B cell (primary cell): ENCODE measurements at places on chromosomes 1 and 21.
A peak's percentile ranks its signal among the peaks of the same experiment; 100 is the strongest.

- DNase-seq: no peak
Measured at GRCh38 chr1:209107535-209107934, 476.0 kb upstream of the CAMK1G start.

DNA sequence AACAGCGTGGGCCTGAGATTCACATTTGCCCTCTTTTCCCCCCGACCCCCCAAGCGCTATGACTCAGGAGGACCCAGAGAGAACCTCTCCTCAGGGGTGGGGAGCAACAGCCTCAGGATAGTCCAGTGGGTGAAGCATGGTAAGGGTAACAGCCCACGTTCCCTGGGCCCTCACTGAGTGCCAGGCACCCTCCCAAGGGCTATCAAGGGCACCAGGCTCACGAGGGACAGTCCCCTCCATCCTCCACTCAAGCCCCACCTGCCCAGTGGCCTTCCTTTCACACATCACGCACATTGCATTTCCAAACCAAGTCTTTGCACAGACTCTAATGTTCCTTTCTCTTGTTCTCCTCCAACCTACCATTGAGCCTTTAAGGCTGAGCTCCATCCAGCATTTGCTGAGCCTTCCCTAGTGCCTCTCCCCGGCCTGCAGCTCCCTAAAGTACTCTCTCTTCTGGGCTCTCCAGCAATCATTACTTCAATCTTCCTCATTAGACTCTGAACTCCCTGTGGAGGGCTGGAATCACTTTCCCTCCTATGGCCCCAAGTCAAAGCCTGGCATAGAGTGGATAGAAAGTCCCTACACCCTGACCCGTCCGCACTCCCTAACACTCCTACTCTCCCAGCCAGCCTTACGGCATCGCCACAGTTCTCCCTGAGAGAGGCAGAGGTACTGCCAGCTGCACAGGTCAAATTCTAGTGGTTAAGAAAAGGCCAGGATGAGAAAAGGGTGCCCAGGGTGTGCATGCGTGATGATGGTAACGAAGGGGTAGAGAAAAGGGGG lies 1.0 kb downstream of the AKR7A2 start:
- DNase-seq: peak; percentile 41

- DNase-seq: no peak
Measured at GRCh38 chr1:156014829-156015228, 5.9 kb downstream of the SSR2 start.

GRCh38 chr1:94592571-94592920 lies 51.0 kb upstream of the F3 start:
- DNase-seq: no peak

DNA sequence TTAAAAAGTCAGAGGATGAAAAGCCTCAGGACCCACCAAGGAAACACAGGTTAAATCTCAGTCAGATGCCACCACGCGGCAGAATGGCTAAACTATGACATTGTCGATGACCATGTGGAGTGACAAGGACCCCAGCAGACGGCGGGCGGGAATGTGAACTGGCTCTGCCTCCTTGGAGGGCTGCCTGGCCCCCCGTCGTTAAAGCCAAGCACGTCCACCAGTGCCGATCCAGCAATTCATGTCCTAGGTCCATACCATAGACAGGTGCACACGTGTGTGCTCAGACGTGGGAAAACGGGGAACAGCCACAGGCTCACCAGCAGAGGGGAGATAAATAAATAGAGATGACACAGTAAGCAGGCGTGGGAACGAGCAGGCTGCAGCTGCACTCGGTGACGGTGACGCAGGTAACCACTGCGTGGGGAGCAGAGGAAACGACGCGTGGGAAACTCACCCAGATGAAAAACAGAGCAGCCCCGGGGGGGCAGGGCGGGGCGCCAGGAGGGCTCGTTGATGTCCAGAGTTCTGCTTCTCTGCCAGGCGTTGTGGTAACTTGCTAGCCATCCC lies 28.3 kb upstream of the PCBP3 start:
- DNase-seq: peak; percentile 89

- no peak for DNase-seq
Measured at GRCh38 chr1:157487504-157487903, 64.8 kb downstream of the FCRL5 start.

DNA sequence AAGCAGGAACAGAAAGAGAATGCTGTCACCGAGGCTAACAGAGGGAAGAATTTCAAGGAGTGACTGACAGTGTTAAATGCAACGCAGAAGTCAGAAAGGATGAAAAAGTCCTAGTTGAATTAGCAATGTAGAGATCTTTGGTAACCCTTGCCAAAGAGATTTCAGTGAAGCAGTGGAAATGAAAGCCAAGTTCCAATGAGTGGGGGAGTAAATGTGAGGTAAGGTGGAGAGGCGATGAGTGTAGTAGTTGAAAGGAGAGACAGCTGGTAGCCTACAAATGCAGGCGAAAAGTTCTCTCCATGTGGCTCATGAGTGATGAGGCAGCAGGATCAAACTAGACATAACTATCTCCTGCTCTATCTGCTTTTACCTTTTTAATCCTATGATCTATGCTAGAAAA lies 74.6 kb upstream of the IPO9 start:
- no peak for DNase-seq

- DNase-seq: peak; percentile 11
Measured at GRCh38 chr1:192732787-192733186, 76.1 kb upstream of the RGS2 start.

- peak; percentile 53 for DNase-seq
Measured at GRCh38 chr21:41817228-41817627, 50.4 kb upstream of the RIPK4 start.

DNA sequence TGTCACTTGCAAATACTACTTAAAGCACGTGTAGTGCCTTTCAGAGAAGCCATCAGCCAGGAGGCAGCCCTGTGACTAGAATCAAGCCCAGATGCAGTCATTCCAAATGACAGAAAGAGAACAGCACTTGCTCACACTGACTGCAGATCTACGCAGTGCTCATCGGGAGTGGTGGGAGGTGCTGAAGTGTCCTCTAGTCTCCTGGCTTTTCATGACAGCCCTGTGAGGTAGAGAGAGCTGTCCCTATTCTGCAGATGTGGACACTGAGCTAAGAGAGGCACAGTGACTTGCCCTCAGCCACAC lies 62.3 kb upstream of the EDN2 start:
- DNase-seq: no peak

DNA sequence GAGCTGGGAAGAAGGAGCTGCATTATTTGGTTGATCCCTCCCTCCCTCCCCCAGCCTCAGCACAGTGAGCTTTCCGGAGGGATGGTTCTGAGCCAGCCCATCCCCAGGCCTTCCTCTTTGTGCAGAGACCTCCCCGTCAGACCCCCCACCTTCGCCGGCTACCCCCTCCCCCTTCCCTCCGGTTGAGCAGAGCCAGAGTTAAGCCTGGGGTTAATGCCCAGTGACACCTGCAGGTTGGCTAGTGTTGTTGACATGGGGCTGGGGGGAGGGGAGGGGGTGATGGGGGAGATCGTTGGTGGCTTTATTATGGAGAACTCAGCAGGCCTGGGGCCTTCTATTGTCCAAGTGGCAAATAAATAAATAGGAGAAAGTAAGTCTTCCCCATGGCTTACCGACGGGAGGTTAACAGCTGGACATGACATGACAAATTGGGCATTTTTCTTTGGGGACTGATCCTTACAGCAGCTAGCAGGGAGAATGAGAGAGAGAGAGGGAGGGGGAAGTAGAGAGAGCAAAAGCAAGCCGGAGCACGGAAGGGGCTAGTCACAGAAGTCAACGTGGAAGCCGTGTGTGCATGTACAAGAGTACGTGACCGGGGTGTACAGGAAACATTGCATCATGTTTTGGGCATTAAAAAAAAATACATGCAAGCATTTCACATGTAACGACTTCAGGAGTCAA lies 131.1 kb downstream of the TMEM53 start:
- DNase-seq: no peak

- no peak for DNase-seq
Measured at GRCh38 chr1:233723387-233723786, 109.5 kb downstream of the KCNK1 start.

GRCh38 chr1:156513185-156513584 lies 12.6 kb upstream of the MEF2D start:
- DNase-seq: no peak

DNA sequence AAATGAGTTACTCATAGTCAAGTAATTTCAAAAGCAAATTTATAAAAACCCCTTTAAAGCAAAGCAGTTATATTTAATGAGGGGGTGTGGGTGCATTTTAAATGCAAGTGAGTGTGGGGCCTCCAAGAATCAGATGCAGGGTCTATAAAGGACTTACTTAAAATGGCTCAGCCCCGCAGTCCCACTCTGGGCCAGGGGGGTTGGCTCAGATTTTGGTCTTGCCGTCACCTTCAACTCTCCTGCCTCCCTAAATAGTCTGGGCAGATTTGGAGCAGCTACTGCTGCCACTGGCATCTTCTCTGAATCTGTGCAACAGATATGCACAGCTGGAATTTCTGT lies 16.2 kb downstream of the AMPD2 start:
- peak; percentile 2 for DNase-seq

GRCh38 chr1:162878000-162878596 lies 17.1 kb upstream of the CCDC190 start:
- DNase-seq: no peak

DNA sequence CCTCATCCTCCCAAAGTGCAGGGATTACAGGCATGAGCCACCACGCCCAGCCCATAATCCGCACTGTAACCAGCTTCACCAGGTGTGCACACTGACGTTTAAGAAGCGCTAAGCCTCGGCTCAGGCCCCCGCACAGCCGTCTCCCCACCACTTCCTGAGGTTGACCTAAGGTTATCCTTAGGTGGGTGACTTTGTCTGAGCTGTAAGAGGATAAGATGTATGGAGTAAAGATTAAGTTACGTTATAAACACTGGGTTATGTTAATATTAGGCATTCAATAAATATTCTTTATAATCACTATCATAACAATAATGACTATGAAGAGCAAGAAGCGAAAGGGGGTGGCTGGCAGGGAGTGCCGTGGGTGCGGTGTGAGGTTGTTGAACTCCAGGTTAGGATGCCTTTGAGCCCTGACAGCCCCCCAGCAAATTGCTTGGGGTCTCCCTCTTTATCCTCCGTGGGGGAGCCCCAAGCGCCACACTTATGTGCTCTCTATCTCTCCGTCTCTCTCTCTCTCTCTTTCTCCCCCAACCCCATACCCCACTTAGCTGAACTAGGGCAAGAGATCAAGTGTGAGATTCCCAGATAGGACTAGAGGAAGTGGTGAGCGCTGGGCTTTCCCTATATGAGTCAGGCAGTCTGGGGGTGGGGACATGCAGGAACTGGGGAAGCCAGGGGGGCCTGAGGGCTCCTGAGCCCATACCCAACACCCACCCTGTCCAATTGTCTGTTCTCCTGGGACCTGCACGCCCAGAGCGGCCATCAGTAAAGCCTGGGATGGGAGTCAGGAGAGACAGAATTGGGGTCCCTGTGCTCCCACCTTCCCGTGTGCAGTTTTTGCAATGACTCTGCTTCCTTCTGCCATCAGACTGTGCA lies 7.6 kb downstream of the EFHD2 start:
- DNase-seq: peak; percentile 61

GRCh38 chr1:178361847-178362246 lies 134.9 kb downstream of the CLEC20A start:
- no peak for DNase-seq

- DNase-seq: no peak
Measured at GRCh38 chr1:27400082-27400962, 7.9 kb downstream of the GPR3 start.

- DNase-seq: no peak
Measured at GRCh38 chr1:26970810-26971209, 10.5 kb upstream of the KDF1 start.

DNA sequence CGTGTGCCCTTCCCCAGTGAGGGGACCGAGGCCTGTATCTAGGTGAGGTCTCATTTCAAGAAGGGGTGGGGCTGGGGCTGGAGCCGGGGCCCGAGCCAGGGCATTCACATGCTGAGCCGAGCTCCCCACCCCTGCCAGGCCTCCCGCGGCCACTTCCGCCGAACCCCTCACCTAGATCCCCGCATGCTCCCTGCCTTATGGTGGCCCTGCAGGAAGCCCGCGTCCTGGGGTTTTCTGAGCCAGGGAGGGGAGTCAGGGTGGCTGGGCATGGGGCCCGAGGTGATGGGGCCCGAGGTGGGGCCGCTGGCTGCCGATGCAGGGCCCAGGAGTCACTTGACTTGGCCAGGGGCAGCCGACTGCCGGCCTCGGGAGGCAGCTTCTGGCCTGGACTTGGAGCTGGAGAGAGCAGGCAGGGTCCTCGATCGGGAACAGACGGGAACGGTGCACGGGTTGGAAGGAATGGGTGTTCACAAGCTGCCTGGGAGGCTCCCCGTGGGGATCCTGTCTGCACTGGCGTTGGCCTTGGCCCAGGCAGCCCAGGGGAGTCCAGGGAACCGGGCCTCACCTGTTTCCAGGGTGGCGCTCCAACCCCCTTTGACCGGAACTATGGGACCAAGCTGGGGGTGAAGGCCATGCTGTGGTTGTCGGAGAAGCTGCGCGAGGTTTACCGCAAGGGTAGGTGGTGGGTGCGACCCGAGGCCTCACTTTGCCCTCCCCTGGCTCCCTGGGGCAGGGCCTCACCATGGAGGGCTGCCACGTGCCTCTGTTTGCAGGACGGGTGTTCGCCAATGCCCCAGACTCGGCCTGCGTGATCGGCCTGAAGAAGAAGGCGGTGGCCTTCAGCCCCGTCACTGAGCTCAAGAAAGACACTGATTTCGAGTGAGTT lies 13.6 kb downstream of the CFAP410 start:
- DNase-seq: no peak

GRCh38 chr1:2563205-2563604 lies 7.0 kb downstream of the TNFRSF14 start:
- DNase-seq: no peak

GRCh38 chr1:157512036-157512969 lies 40.0 kb downstream of the FCRL5 start:
- peak; percentile 66 for DNase-seq

DNA sequence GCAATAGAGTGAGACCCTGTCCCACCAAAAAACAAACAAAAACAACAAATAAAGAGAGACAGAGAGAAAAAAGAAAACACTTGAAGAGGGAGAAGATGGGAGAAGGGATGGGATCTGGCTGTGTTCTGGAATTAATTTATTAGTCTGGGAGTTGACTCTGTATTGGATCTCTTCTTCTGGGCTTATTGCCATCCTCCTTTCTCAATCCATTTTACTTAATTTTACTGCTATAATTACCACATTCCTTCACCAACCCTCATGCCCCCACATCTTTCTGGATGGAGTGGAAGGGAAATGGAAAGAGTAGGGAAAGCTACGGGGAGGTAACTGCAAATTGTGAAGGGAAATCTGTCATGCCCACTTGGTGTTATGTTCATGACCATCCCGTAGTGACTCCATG lies 42.9 kb downstream of the FMN2 start:
- DNase-seq: no peak

DNA sequence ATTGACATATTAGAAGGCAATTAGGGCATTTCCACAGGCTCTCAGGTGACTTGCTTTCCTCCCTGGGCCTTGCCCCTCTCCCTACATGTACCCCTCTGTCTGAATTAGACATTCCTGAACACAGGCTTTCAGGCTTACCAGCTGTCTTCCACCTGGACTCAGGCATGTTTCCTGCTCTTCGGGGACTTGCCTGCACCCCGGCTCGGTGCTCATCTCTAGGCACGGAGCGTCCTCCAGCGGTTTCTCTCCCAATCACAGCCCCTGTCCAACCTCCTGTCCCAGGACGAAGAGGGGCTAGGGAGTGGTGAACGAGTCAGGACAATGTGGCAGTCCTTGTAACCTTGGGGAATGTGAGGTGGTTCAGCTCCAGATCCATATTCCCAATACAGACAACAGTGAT lies 4.2 kb downstream of the PROK1 start:
- no peak for DNase-seq

- DNase-seq: no peak
Measured at GRCh38 chr1:230737622-230738262, 9.4 kb upstream of the CAPN9 start.

GRCh38 chr1:115168026-115168425 lies 78.7 kb upstream of the TSPAN2 start:
- DNase-seq: no peak
